ENCODE measurements at places on chromosomes 12 and 14. TPM values are rescaled to one million over a fixed set of nuclear protein-coding genes. Genes with fewer than 3 reads are reported as not detected.

DNA sequence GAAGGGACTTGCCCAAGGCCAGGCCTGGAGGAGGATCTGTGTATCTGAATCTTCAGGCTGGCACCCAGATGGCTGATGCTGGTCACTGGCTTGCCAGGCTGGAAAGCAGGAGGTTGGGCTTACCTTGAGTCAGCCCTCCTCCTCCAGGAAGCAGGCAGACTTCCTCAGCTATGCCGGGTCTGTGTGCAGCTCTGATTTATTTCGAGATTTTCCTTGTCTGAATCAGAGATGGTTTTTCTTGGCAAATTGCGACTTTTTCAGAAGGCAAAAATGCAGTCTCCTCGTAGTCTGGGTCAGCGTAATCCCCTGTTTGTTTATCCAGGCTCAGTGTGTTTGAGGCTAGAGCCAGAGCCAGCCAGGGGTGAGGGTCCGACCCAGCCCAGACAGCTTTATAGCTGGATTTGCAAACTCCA is 48.9 kb downstream of the SMOC1 start:
- DNase-seq: no peak

The EFS gene
- 1.8 TPM for polyA plus RNA-seq

DNA sequence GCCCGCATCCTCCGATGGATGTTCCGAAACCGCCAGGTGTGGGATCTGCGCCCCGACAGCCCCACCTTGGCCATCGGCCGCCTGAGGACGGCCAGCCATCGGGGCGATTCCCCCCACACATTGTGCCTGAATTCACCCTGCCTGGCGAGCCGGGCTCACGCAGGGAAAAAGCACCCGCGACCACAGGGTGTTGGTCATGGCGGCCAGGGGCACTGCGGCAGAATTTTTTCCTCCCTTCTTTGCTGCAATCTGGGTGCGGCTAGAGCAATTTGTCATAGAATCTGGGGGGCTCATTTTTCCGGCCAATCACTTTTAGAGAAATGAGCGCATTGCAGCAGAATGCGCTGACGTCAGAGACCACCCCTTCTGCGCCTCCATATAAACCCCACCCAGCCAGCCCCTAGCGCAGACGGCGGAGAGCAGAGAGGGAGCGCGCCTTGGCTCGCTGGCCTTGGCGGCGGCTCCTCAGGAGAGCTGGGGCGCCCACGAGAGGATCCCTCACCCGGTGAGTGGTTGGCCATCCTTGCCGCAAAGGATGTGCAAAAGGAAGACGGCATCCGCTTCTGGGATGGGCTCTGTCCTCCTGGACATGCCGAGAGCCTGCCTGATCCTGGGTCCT is at the start of gene MEG3:
MEG3 (plus strand) TSS at position 406 of the 619 bp plus-strand sequence.
- peak; percentile 56 for DNase-seq

GRCh38 chr14:34646570-34647255 is 16.8 kb upstream of the SNX6 start:
- no peak for DNase-seq

GRCh38 chr12:131862994-131863710 is 31.3 kb upstream of the ULK1 start:
- peak; percentile 68 for DNase-seq

DNA sequence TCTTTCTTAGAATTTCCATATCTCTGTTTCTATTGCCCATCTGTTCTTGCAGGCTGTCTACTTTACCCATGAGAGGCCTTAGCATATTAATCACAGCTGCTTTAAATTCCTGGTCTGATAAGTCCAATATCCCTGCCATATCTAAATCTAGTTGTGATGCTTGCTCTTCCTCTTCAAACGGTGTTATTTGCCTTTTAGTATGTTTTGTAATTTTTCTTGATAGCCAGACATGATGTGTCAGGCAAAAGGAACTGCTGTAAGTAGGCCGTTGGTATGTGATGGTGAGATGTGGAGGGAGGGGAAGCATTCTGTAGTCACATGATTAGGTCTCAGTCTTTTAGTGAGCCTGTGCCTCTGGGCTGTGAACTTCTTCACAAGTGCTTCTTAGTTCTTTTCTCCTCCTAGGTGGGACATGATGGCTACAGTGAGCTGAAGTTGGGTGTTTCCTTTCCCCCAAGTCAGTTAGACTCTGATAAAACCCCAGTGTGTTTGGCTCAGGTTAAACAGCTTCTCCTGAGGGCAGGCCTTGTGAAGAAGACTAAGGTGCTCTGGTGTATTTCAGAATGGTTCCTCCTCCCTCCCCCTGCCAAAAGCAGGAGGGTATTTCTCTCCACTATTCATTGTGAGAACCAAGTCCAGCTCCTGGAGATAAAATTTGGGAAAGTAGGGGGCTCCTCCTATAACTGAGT is 195.9 kb upstream of the PARP11 start:
- no peak for DNase-seq

The TMEM233 gene
- 0.39 TPM for polyA plus RNA-seq

DNA sequence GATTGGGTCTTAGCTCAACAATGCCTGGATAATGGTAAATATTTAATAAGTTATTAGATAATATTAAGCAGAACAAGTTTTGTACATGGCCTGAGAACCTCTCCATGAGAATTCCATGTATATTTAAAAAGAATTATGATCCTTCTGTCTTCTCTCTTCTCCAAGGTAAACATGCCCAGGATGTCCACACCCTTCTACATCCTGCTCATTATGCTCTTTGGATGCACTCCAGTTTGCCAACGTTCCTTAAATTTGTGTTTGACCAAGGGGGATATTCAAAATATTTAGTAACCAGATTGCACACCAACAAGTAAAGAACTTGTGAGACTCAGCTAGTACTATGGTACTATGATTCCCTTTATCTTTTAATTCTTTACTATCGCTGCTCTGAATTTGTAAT is 44.8 kb upstream of the ERGIC2 start:
- no peak for DNase-seq

- DNase-seq: no peak
Measured at GRCh38 chr14:24597403-24597802, 12.1 kb downstream of the GZMH start.

- DNase-seq: no peak
Measured at GRCh38 chr14:47485421-47485820, 190.0 kb downstream of the MDGA2 start.

GRCh38 chr12:76303365-76303764 is 44.9 kb downstream of the BBS10 start:
- no peak for DNase-seq

The CS gene
- polyA plus RNA-seq: 45.8 TPM

The MYF5 gene
- polyA plus RNA-seq: not detected

DNA sequence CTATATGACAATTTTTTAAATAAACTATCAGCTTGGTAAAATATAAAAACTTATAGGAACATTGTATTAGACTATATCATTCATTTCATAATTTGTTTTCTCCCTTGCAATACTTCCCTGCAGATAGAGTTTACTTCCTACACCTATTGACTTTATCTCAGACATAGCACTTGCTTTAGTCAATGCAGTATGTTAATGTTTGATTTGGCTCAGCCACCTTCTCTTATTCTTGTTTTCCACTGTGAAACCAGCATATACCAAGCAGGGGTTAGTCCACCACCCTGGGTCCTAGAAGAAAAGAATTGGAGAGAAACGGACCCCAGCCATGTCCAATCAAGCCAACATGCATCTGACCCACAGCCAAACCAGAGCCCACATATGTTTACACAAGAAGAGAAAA is 10.4 kb upstream of the SOX5 start:
- DNase-seq: no peak

DNA sequence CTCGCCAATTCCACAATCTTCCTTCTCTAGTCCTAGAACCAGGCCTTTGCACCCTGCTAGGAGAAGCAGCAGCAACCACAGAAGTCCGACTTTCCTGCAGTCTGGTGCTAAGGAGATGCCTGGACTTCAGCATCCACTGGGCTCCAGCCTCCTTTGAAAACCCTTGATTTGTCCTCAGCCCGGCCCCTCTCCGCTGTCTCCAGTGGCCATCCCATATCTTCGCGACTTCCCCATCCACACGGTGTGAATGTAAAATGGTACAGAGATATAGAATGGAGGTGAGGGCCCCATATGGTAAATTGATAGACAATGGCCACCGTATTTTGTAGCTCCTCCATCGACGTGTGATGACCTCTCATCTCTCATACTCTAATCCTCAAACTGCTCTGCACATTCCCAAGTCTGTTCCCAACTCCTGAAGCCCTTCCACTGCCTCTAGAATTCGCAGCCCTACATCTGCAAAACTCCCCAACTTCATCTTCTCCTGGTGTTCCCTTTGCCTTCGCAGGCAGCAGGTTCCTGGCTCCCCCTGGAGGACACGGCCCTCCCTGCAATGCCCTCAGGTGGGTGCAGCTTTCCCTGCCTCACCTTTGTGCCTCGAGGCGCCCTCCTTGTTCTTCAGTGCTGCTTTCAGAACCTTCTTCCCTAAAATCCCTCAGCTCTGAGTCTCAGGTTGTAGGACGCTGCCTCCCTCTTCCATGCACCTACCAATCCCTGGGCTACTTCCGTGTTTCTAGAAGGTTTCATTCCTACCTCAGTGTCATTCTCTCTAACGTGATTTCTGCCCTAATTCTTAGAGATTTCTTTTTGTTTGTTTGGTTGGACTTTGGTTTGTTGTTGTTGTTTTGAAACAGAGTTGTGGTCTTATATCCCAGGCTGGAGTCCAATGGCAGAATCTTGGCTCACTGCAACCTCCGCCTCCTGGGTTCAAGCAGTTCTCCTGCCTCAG is 36.7 kb downstream of the TMBIM6 start:
- DNase-seq: peak; percentile 88

The ACOT6 gene
- not detected for polyA plus RNA-seq

GRCh38 chr12:57031138-57031725 is 14.9 kb upstream of the TAC3 start:
- DNase-seq: no peak

GRCh38 chr12:49949866-49950265 is 671 bp upstream of the AQP2 start:
- peak; percentile 27 for DNase-seq

- DNase-seq: peak; percentile 83
Measured at GRCh38 chr12:122226366-122227125, 694 bp upstream of the DIABLO start.

GRCh38 chr14:68501171-68501570 is 291.7 kb downstream of the ZFP36L1 start:
- DNase-seq: no peak

The ANO4 gene
- polyA plus RNA-seq: not detected

- DNase-seq: no peak
Measured at GRCh38 chr14:91058042-91058581, 2.3 kb downstream of the RPS6KA5 start.

DNA sequence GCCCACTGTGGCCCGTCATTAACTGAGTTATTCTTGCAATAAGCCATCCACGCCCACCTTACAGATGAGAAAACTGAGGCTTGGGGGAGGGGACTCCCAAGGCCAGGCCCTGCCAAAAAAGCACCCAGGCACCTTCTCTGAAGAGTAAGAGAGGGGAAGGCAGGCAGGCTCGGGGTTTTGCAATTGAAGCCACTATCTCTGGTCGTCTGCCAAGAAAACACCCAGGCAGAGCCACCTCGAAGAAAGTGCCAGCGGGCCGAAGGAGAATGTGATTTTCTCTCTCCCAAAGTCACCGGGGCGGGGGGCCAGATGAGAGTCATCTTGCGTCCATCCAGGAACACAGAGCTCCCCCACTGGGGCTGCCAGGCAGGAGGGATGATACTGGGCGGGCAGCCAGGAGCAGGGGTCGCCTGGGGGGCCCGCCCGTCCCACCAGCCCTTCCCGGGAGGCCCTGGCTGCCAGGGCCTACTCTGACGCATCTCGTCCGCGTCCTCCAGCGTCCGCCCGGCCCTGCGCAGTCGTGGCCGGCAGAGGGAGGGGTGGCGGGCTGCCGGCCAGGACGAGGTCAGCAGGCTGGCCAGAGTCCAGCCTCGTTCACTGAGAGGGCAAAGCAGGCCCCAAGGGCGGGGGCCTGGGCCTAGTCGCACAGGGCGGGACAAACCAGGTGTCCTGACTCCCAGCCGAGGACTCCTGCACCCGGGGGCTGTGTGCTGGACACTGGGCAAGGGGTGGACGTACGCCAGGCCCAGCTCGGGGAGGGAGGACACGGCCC is 74.3 kb downstream of the RFLNA start:
- DNase-seq: peak; percentile 88

- DNase-seq: no peak
Measured at GRCh38 chr12:81797100-81797499, 38.0 kb upstream of the PPFIA2 start.

The LGMN gene
- 56.6 TPM for polyA plus RNA-seq

DNA sequence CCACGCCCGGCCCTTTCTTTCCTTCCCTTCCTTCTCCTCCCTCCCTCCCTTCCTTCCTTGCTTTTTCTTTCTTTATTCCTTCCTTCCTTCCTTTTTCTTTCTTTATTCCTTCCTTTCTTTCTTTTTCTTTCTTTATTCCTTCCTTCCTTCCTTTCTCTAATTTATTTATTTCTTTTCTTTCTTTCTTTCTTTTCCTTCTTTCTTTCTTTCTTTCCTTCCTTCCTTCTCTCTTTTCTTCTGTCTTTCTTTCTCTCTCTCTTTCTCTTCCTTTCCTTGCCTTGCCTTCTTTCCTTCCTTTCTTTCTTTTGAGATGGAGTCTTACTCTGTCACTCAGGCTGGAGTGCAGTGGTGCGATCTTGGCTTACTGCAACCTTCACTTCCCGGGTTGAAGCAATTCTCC is 15.9 kb downstream of the CCDC177 start:
- no peak for DNase-seq

- DNase-seq: no peak
Measured at GRCh38 chr14:79044894-79045624, 874.9 kb downstream of the NRXN3 start.

- DNase-seq: no peak
Measured at GRCh38 chr12:28794786-28795185, 354.3 kb upstream of the FAR2 start.

- no peak for DNase-seq
Measured at GRCh38 chr12:65653946-65654629, 170.2 kb upstream of the HMGA2 start.

DNA sequence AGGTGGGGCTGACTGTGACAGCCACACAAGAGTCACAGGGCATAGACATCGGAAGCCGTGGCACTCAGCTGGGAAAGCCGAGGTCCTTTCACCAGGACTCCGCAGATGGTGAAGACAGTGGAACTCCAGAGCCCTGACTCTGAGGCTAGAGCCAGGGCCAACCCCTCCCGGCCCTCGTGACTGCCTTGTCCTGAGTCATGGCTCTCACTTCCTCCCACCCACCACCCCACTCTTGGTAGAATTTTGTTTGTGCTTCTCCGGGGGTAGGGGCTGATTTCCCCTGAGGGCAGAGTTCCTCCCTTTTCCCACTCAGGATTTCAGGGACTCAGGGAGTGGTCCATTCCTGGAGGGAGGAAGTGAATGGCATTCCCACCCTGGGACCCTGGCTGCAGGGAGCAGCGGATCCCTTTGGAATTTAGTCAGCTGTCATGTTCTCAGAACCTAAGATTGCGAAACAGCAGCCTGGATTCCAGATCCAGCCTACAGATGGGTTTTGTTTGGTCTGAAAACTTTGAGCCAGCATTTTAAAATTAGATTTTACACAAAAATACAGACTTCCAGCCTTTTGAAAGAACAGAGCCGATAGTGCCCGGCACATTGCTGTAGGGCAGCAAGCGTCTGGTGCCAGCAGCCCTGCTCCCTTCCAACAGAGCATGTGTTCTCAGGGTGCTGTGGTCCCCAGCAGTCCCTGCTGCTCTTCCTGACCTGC is 50.7 kb downstream of the TPCN1 start:
- DNase-seq: no peak

The GPR84 gene
- polyA plus RNA-seq: 0.47 TPM

GRCh38 chr14:27995691-27996090 is 770.9 kb upstream of the FOXG1 start:
- DNase-seq: no peak

GRCh38 chr12:6635375-6635855 is 344 bp downstream of the LPAR5 start:
- peak; percentile 88 for DNase-seq

The SDSL gene
- 8.9 TPM for polyA plus RNA-seq

The DHRS2 gene
- polyA plus RNA-seq: 17.1 TPM

- DNase-seq: peak; percentile 77
Measured at GRCh38 chr12:7128681-7129286, at the start of gene RBP5. RBP5 (minus strand) TSS chr12:7128889; CDS start chr12:7128775, 114 bp downstream.
